ENCODE measurements at places on chromosomes 7 and 10.

DNA sequence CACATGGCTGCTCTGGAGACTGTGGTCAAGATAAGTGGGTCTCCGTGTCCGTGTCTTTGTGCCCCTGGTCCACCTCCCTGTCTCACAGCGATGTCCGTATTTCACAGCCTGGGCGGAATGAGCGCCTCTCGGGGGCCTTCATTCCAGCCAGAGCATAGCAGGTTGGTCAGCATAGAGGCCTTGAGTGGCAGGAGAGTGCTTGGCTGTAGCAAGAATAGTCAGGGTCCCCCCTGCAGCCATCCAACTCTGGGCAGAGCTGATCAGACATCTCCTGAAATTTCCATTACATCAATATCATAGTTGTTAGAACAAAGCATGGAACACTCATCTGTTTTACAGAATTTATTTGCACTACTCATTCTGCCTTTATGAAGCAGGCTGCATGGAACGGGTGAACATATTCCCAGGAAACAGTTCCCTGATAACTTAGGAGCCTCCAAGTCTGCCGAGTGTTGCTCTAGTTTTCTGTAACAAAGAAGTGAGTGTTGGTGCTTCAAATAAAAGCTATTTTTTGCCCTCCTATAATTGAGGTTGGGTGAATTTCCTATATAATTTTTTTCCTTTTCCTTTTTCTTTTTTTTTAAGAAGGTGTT, 255.3 kb downstream of the INHBA start:
- no peak for DNase-seq

GRCh38 chr7:123533929-123534382, 439 bp downstream of the IQUB start:
- DNase-seq, result no peak

- no peak for DNase-seq
Observed at GRCh38 chr10:94194256-94194655, 168.5 kb downstream of the NOC3L start.

DNA sequence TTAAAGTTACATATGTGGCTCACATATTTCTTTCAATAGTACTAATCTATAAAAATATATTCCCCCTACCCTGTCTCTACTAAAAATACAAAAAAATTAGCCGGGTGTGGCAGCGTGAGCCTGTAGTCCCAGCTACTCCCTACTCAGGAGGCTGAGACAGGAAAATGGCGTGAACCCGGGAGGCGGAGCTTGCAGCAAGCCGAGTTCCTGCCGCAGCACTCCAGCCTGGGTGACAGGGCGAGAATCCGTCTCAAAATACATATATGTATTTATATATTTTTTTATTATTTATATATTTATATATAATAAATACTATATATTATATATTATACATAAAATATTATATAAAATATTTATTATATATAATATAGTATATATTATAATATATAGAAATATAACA, 69.7 kb upstream of the GRM3 start:
- peak; percentile 54 for DNase-seq

GRCh38 chr7:43594020-43594419, 11.1 kb downstream of the STK17A start:
- no peak for DNase-seq

DNA sequence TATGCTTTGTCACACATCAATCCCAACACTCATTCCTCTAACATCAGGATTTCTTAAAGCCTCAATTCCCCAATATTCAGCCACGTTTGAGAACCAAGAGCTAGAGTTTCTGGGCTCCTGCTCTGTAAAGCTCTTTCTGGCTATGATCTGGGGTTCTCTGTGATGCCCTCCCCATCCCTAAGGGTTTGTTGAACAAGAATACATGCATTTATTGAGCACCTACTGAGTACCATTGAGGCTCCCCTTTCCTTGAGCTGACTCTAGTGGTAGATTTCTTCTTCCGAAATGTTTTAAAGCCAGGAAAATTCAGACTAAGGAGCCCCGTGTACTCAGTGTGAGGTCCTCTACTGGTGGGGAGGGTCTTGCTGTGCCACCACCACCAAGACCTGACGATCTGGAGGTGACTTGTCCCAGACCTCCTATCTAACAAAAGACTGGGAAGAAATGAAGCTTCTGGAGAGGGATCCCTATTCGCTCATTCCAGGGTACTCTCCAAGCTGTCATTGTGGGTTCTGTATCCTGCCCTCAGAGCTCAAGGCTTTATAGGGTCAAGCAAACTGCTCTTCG, 23.1 kb upstream of the SRGN start:
- no peak for DNase-seq

GRCh38 chr10:71865561-71866041, 14.6 kb upstream of the PSAP start:
- peak; percentile 59 for DNase-seq

GRCh38 chr10:89468191-89468965, 54.0 kb downstream of the IFIT5 start:
- no peak for DNase-seq

DNA sequence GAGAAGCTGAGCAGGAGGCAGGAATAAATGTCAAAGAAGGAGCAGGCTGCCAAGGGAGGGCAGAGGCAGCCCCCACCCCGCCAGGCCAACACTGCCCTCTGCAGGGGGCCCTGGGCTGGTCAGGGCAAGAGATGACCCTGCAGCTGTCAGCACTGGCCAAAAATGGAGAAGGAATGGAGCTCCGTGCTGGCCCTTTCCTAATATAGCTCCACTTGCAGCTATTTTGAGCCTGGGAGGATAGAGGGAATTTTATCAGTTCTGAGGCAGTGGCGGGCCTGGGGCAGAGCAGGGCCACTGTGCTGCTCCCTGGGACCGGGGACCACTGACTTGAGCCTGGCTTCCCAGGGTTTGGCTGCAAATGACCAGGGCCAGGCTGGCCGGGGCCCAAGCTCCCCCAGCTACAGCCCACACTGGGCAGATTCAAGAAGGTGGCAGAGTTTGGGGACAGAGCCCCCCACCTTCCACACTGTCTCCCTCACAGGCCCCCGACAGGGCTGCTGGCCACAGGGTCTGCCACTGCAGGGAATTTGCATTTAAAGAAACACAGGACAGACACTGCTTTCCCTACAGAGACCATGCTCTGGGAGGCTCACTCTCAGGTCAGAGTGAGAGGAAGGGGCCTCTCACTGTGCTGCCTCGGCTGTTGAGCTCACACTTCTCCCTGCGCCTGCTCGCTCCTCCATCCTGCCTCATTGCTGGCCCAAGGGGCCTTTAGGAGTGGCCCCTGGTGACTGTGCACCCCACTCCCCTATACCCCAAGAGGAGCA, 16.2 kb downstream of the LDB3 start:
- DNase-seq, result peak; percentile 59

DNA sequence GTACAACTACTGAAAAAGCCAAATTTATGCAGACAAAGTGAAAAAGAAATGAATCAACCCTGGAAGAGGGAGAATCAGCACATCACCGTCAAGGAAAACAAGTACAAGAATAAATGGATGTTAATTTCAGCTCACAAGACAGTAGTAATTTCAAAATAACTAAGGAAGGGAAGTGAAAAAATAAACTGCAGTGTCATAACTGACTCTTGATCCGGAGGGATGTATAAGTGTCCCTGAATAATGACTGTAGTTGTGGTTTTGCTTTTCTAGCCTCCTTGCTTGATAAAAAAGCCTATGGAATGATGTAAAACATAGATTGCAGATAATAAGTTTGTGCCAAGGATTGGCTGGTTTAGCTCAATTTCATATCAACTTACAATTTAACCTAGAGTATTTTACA, 721.1 kb upstream of the C7orf33 start:
- no peak for DNase-seq

DNA sequence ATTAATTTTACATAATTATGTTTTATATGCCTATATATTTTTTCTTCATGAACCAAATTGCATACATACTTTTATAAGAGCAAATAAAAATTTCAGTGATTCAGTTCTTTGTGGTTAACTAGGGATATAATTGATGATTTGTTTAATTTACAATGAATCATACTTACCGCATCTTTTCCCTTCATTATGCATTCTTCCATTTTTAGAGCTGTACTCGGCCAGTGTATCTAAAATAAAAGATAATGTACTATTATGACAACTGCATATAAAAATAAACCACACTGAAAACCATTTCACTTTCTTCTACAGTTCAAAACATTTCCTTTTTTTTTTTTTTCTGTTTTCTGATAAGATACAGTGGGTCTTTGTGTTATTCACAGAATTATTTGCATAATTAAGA, 179.9 kb downstream of the SEMA3E start:
- DNase-seq, result no peak

GRCh38 chr7:108660465-108660864, 90.8 kb downstream of the DNAJB9 start:
- peak; percentile 35 for DNase-seq

DNA sequence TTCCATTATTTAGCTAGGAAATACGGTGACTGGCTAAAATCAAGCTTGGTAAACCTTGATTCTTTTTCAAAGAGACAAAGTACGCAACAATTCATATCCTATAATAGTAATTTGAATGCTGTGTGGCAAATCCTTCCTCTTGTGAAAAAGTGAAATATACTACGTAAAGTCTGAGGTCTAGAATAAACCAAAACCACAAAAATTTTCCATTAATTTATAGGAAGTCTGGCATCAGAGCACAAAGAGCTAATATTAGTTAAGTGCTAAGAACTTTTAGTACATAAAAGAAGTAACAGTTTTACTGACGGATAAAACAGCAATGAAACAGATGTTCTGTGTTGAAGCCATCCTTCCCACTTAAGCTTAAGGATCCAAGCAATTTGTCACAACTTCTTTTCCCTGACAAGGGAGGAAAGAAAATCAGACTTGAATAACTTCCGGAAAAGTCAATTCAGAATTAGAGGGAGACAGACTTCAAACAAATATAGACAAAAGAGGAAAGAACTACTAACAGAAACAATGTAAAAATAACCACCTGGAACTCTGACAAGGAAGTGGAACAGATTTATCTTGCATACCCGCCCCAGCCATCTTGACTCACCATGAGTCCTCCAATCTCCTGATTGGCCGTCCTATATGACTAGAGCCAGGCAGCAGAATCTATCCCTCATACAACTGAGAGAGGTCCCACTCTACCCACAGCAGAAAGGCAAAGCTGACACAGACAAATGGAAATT, 34.6 kb downstream of the RHEB start:
- no peak for DNase-seq

DNA sequence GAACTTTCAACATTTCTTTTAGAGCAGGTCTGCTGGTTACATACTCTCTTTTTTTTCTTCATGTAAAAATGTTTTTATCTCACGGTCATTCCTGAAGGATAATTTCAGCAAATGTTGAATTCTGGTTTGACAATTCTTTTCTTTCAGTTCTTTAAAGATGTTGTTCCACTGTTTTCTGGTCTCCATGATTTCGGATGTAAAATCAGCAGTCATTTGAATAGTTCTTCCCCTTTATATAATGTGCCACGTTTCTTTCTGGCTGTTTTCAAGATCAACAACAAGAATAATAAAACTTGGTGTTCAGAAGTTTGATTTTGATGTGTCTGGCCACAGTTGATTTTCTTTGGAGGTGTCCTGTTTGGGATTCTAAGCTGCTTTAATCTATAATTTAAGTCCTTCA, 14.0 kb upstream of the MRPS33 start:
- no peak for DNase-seq

GRCh38 chr7:14836571-14837189, 65.9 kb downstream of the DGKB start:
- DNase-seq, result no peak

DNA sequence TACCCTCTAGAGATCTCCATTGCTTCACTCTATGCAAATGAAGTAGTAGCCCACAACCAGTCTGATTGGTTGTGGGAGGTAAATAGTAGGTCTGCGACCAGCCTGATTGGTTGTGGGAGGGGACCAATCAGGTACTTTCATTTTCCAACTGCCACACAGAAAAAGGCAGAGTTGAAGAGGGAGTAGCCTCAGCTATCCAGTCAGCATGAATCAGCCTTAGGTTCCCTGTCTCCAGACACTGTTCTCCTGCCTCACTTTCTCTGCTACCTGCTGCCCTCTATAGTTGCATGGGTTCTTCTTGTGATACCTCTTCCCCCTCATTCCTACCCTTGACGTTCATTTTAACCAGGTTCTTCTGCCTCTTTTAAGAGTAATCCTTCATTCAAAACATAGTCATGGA, 114.5 kb upstream of the LYZL1 start:
- no peak for DNase-seq

DNA sequence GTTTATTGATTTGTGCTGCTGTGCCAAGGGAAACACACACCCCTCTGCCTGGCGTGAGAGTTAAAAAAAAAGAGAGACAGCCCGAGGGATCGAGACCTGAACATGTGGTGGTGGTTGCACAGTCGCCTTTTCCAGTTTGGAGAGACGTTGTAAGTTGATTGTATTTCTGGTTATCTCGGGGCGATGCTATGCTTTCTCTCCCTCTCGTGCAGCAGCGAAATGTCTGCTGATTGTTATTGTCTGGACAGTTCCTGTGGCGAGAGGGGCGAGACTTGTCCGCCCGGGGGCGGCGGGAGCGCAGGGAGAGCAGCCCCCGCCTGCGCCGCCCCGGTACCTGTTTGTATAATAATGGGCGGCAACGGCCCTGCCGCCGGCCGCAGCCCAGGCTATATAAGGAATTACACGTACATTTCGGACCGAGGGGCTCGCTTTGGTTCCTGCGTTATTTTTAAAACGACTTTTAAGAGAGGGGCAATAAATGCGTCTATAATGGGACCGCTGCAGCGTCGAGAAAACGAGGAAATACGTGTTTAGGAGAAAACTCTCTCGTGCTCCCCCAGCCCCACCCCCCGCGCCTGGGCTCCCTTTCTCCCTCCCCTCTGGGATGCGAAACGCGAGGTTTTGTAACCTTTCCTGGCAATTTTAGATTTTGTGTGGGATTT, 1.7 kb downstream of the ZEB1 start:
- peak; percentile 52 for DNase-seq

- no peak for DNase-seq
Observed at GRCh38 chr7:123075838-123076467, 80.5 kb upstream of the TAS2R16 start.

- no peak for DNase-seq
Observed at GRCh38 chr10:73537709-73538108, 41.9 kb upstream of the PPP3CB start.

DNA sequence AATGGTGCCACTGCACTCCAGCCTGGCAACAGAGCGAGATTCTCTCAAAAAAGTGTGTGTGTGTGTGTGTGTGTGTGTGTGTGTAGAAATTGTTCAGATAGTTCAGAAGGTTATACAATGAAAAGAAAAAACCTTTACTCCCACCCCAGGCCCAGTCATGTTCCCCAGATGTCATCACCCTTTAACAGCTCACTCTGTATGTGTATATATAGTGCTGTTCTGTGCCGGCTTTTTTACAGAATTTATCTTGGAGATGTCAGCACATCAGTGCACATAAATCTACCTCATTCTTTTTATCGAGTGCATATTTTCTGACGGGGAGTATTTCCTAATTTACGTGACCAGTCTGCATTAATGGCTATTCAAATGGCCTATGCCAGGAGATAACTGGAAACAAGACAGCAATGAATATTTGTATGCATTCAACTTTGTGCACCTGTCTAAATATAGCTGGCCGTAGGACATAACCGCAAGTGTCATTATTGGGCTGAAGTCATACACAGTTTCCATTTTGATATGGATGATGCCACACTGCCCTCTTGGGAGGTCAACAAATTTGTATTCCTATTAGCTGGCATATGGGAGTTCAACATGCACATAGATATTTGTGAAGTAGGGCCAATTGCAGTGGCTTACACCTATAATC, 11.7 kb downstream of the NIPSNAP2 start:
- no peak for DNase-seq

Measured in SK-N-DZ (cell line).